Left renal pelvis (tissue), 4 donors: ENCODE measurements at places on chromosomes 12 and 14. TPM values are rescaled to one million over a fixed set of nuclear protein-coding genes. Genes with fewer than 3 reads are reported as not detected.

GRCh38 chr12:9099552-9100190 is 16.0 kb downstream of the A2M start:
- no peak for DNase-seq

GRCh38 chr12:111194703-111195051 is 174.2 kb downstream of the PHETA1 start:
- DNase-seq, result no peak

- DNase-seq, result no peak
Measured at GRCh38 chr12:116561181-116561821, 2.1 kb downstream of the MAP1LC3B2 start.

KRT6C gene
- not detected for polyA plus RNA-seq

DNA sequence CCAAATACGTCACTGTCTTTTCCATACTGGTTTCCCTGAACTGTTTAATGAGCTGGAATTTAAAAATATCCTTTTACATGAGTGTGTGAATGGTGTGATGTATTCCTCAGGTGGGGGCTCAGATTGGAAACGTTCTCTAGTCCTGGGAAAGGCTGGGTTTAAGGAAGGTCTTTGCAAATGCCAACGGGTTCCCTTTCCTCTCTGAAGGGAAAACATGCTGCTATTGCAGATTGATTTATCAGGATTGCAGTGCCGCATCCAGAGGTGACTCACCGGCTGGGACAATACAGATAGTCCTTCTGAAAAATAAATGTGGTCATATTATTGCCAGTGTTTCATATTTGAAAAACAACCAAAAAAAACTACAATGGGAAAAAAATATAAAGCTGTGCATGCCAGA is 193.1 kb upstream of the FLRT2 start:
- DNase-seq, result no peak

FAM161B gene
- 11.5 TPM for polyA plus RNA-seq

IQSEC3 gene
- 6.6 TPM for polyA plus RNA-seq
